Mesenteric fat pad (tissue), 1 donor: ENCODE measurements at places on chromosomes 16 and 17. TPM values are rescaled to one million over a fixed set of nuclear protein-coding genes. Genes with fewer than 3 reads are reported as not detected.

The TRPV2 gene
- total RNA-seq: 43.7 TPM

The TP53TG3F gene
- total RNA-seq: not detected

DNA sequence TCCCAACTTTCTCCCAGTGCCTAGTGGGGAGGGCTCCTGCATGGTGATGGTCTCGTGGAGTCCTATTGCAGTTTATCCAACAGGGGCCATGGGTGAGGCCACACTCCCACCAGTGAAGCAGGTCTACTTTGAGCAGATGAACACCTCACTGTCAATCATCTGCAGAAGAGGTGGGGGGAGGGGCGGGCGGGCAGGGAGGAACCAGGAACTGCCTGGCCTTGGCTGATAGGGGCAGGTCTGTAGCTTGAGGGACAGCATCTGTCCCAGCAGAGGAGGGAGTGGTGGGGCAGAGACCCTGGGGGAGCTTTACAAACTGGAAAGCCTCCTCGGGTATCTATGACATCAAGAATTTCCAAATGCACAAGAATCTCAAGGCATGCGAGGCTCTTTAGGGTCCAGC is 58.7 kb upstream of the ZNF423 start:
- no peak for DNase-seq

- DNase-seq: no peak
These were observed 6.4 kb upstream of the GGT6 start for GRCh38 chr17:4566785-4567184.

- DNase-seq: no peak
These were observed 42.4 kb upstream of the NF1 start for GRCh38 chr17:31052187-31052889.

- no peak for DNase-seq
These were observed 17.4 kb downstream of the NGFR start for GRCh38 chr17:49512296-49513043.

GRCh38 chr17:35981908-35982330 is 622 bp upstream of the CCL16 start:
- no peak for DNase-seq
